Inflammatory macrophage (primary cell): ENCODE measurements at places on chromosomes 6 and 20.

- DNase-seq, result no peak
Measured at GRCh38 chr6:169839029-169839481, 87.6 kb downstream of the ERMARD start.

DNA sequence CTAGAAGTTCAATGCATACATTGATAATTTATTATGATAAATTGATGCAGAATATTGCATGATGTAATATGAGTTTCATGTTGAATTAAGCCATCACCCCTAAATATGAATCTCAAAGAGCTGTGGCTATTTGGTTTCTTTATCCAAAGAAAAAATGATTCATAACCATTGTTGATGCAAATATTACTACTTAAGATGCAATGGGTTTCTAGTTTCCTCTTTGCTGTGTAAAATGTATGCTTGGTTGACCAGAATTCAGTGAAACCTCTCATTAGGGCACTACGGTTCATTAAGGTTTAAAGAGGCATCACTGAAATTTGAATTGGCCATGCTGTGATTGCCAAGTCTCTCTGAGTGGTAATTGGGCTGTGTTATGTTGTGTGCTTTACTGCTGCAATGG lies 492.5 kb upstream of the FLRT3 start:
- no peak for DNase-seq

DNA sequence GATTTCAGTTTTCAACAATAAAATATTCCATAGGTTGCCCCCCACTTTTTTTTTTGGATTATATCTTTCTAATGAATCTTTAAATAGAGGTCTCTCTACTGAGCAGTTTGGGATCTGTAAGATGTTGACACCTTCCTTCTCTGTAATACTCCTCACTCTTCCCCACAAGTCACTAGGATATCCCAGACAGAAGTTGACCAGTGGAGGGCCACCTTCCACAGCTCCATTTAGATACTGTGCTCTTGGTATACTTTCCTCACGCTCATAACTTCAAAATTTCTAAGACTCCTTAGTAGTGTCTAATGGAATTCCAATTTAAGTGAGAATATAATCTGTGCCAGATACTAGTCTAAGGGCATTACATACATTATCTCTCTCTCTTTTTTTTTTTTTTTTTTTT lies 159.0 kb upstream of the BEND3 start:
- no peak for DNase-seq

- no peak for DNase-seq
Measured at GRCh38 chr6:110581679-110582078, 105.3 kb upstream of the SLC22A16 start.

- no peak for DNase-seq
Measured at GRCh38 chr20:44644667-44645131, 6.8 kb downstream of the ADA start.

GRCh38 chr20:35253010-35253409 lies 24.9 kb downstream of the MMP24OS start:
- no peak for DNase-seq

GRCh38 chr6:54850114-54850513 lies 3.5 kb downstream of the FAM83B start:
- DNase-seq, result no peak
